ENCODE measurements at places on chromosomes 16 and 17. TPM values are rescaled to one million over a fixed set of nuclear protein-coding genes. Genes with fewer than 3 reads are reported as not detected.

DNA sequence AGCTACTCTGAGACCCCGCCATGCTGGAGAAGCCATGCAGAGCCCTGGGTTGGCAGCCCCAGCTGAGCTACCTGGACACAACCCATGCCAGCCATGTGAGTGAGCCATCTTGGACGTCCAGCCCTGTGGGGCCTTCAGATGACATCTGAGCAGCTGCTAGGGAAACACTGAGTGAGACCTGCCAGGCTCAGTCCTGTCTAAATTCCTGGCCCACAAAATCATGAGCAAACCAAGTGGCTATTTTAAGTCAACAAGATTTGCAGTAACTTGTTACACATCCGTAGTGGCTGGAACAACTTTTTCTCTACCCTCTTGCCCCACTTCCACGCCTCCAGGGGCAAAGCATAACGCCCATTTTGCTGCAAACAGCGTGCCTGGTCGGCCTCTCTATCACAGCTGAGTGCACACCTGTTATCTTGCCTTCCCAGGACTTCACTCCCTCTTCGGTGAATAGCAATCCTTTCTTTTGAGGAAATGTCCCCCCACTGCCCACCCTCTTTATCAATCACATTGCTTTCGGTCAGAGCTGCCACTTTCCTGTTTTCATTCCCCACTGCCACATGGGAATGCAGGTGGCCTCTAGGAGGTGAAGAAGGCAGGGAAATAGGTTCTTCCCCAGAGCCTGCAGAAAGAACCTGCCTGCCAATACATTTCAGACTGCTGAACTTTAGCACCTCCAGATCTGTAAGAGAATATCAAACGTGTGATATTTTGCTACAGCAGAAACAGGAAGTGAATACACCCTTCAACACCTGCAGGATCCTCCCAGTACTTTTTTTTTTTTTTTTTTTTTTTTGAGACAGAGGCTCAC, 7.4 kb upstream of the SCIMP start:
- no peak for DNase-seq
- H3K27ac ChIP-seq: no peak overlapping the region
- no peaks in the 10 kb centered on the region for H3K27me3 ChIP-seq
- H3K36me3 ChIP-seq: no peaks in the 10 kb centered on the region

The SGCA gene
- total RNA-seq: not detected

The MAP2K6 gene
- total RNA-seq: 8.8 TPM

The TBC1D3 gene
- total RNA-seq: not detected

DNA sequence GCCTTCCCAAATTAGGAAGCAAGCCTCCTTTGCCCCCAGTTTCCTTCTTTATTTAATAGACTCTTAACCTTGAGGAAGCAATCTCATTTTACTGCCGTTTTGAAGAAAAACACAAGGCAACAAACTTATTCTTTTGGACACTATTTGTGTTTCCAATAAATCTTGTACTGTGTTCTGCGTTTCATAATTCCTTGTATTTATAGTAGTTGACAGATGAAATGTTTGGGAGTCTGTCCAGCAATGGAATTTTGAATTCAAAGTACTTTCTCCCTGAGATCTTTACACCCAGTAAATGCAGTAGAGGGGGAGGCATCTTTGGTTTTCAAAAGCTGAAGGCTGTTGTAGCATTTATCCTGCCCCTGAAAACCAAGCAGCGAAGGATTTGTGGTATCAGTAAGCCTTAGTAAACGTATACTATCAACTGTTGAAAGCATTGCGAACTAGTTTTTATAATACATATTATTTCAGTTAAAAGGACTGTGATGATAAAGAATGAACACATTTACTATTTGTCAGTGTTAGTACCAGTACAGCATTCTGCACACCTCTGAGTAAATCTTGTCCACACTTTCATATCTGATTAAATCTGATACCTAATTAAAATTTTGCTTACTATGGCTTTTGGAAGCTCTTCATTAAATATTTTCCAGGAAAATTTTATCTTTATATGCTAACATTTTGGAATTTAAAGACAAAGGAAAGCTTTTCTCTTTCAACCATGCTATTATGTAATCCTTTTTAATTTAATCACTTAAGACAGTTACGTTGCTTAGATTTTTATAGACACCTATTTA, 83.1 kb downstream of the TNRC6C start:
- peak overlapping the region; percentile 70 for H3K4me3 ChIP-seq
- H3K36me3 ChIP-seq: no peaks in the 10 kb centered on the region
- no peaks in the 10 kb centered on the region for H3K27me3 ChIP-seq
- peak overlapping the region; percentile 72 for H3K27ac ChIP-seq
- DNase-seq: no peak

- no peak overlapping the region for H3K4me3 ChIP-seq
- peaks cover 5% of the 10 kb centered on the region for H3K4me1 ChIP-seq
- H3K36me3 ChIP-seq: no peaks in the 10 kb centered on the region
- H3K27me3 ChIP-seq: no peaks in the 10 kb centered on the region
- no peak for DNase-seq
Measured at GRCh38 chr17:81207610-81208581, 14.9 kb downstream of the CEP131 start.

The TBX4 gene
- not detected for total RNA-seq

DNA sequence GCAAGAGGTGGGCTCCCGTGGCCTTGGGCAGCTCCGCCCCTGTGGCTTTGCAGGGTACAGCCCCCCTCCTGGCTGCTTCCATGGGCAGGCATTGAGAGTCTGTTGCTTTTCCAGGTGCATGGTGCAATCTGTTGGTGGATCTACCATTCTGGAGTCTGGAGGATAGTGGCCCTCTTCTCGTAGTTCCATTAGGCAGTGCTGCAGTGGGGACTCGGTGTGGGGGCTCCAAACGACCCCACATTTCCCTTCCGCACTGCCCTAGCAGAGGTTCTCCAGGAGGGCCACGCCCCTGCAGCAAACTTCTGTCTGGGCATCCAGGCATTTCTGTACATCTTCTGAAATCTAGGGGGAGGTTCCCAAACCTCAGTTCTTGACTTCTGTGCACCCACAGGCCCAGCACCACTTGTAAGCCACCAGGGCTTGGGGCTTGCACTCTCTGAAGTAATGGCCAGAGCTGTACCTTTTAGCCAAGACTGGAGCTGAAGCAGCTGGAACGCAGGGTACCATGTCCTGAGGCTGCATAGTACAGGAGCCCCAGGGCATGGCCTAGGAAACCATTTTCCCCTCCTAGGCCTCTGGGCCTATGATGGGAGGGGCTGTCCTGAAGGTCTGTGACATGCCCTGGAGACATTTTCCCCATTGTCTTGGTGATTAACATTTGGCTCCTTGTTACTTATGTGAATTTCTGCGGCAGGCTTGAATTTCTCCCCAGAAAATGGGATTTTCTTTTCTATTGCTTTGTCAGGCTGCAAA, 6.0 kb downstream of the PRKAR1A start:
- peaks cover 12% of the 10 kb centered on the region for H3K4me1 ChIP-seq
- H3K27ac ChIP-seq: no peak overlapping the region
- H3K27me3 ChIP-seq: no peaks in the 10 kb centered on the region
- no peak overlapping the region for H3K4me3 ChIP-seq

GRCh38 chr16:89575247-89576152, at the start of gene CPNE7:
CPNE7 (plus strand) TSS chr16:89575758; CDS start chr16:89575898, 140 bp downstream.
- H3K36me3 ChIP-seq: no peaks in the 10 kb centered on the region
- H3K27me3 ChIP-seq: no peaks in the 10 kb centered on the region
- peaks cover 5% of the 10 kb centered on the region for H3K4me1 ChIP-seq
